Activated CD8-positive, alpha-beta memory T cell treated with anti-CD3 and anti-CD28 coated beads for 1 hour (primary cell): ENCODE measurements at places on chromosomes 13 and 19.

- DNase-seq, result no peak
Measured at GRCh38 chr19:13823256-13823655, 28.0 kb downstream of the ZSWIM4 start.

DNA sequence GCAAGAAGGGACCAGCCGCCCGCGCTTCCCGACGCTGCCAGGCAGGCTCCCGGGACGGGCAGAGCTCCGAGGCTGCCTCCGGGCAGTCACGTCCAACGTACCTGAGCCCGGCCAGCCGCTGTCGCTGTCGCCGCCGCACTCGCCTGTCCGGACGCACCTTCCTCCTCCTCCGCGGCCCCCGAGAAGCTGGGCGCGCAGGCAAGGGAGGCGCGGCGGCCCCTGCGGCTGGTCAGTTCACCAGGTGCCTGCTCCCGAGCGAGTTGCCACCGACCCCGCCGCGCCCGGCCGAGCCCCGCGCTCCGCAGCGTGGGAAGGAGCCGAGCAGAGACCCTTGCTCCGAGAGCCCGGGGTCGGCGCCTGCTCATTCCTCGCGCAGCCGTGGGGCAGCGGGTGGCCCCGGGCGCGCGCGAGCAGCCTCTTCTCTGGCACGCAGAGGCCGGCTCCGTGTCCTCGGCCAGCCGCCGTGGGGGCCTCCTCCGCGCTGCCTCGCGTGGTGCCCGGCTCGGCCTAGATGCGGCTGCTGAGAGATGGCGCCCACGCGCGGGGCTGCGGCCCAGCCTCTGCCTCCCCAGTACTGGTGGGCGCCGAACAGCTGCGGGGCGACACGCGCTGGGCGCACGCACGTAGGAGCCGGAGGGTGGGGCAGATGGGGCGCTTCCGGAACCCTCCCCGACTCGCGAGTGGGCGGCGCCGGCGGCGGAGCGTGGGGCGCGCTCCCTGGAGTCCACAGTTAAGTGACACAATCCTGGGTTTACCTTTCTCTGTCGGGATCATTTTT is 419.4 kb downstream of the UQCRFS1 start:
- no peak for DNase-seq

DNA sequence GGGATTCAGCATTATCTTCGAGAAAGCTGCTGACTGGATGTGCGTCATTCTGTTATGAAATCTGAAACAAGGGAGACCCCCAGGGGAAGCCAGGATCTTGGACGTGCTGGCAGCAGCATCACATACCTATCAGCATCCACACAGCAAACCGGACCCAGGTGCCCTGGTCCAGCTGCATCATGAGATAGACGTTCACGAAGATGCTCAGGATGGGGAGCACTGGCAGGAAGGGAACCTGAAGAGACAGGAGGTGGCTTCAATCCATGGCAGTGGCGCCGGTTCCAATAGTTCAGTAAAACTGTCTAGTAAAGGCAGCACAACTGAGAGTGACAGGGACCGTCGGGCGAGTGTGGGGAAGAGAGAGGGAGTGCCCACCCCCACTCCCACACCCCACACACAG is 79.5 kb downstream of the SLC7A1 start:
- no peak for DNase-seq

DNA sequence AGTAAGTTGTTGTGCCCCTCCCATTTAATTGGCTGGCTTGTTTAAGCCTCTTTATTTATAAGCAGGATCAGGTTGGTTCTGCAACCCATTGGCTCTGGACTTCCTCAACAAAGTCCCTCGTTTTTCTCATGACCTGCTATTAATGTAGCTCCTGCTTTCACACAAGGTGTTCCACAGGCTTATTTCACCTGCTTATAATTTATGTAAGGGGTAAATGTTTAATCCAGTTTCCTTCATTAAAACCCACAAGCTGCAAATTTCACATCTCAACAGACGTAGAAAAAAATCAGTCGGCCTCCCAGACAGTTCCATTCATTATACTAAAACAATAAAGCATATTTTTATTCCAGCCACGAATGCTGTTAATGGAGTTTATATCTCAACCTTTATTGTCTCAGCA is 86.1 kb downstream of the TBC1D4 start:
- no peak for DNase-seq

DNA sequence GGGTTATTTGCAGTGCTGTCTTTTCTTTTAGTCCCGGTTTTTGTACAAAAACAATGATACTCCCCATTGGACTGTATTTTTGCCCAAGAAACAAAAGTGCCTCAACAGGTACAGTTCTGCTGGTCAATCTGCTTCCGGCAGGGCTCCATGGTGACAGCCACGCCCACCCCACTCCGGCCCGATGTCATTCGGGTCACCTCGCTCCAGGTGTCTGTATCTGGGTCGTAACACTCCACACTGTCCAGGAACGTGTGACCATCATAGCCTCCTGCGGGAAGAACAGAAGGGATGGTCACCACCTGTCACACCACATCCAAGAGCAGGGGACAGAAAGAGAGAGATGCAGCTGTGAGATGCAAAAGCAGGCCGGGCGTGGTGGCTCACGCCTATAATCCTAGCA is 16.6 kb downstream of the KEAP1 start:
- no peak for DNase-seq

DNA sequence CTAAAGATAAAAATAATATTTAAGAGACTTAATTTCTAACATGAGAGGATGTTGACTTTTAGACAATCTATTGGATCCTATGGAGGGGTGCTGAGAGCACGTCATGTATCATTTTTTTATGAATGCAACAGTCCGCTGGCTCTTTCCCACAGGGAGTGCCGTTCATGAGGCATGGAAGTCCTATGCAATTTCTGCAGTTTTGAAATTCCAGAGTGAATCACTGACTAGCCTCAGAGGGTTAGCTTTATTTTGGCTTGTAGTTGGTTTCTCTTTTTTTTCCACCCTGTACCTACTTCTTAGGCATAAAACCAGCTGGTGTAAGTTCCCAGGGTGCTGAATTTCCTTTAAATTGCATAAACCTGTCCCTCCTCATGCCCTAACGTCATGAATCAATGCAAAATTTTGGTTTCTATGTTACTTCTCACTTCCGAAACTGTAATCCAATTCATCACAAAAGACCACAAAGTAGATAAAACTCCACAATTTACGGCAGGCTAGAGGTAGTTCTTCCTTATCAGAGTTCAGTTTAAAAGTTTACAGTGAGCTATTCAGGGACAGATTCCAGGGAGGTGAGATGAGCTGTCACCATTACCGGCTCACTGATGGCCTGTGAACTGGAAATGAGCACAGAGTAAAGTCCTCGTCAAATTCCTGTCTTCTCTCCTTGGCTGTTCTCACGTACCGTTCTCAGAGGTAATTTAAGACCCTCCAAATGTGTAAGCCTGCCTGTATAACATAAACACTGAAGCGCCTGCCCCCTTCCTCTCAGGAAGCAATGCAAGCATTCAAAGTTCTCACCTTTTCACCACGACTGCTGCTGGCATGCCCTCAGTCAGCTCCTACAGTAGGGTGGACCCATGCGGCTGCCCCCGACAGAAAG is 216.6 kb upstream of the SLC10A2 start:
- no peak for DNase-seq

GRCh38 chr13:29260684-29261083 is 334.8 kb downstream of the SLC7A1 start:
- DNase-seq, result no peak

- DNase-seq, result no peak
Measured at GRCh38 chr19:48186541-48186991, 16.1 kb downstream of the ZSWIM9 start.
